Omental fat pad (tissue), 4 donors: ENCODE measurements at places on chromosomes 4 and X. TPM values are rescaled to one million over a fixed set of nuclear protein-coding genes. Genes with fewer than 3 reads are reported as not detected.

The DMP1 gene
- total RNA-seq, result not detected

The CCSER1 gene
- 11.4 TPM for total RNA-seq

The AMOT gene
- 9.3 TPM for total RNA-seq

The CWH43 gene
- not detected for total RNA-seq

The GPC4 gene
- total RNA-seq, result 6.6 TPM

The ESX1 gene
- not detected for total RNA-seq

The USP17L29 gene
- not detected for total RNA-seq

The OFD1 gene
- 15.4 TPM for total RNA-seq

The MAGEC1 gene
- total RNA-seq, result not detected

The XPNPEP2 gene
- total RNA-seq, result 2.4 TPM

The MFAP3L gene
- total RNA-seq, result 6.1 TPM

The BEX2 gene
- not detected for total RNA-seq

DNA sequence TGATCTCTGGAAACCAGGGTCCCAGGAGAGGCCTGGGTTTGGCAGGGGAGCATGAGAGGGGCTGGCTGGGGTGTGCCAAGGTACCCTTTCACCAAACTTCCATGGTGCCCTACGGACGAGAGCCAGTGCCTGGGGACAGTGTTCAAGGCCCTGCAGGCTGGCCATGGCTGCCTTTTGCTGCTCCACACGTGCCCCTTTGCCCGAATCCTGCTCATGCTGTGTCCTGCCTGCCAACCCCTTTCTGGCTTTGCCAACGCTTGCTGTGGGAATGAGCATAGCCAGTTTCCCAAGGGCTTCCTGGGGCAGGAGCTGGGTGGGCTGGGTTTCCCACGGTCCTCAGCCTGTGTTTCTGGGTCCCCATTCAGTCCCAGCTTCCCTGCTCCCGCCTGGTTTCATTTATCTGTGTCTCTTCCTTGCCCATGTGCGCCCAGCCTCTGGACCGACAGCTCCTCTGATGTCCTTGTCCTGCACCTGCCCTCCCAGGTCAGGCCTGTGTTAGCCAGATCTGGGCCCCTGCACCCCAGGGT is 17.3 kb downstream of the CPZ start:
- DNase-seq, result no peak

GRCh38 chrX:68721546-68721945 is 74.1 kb downstream of the STARD8 start:
- DNase-seq, result no peak

DNA sequence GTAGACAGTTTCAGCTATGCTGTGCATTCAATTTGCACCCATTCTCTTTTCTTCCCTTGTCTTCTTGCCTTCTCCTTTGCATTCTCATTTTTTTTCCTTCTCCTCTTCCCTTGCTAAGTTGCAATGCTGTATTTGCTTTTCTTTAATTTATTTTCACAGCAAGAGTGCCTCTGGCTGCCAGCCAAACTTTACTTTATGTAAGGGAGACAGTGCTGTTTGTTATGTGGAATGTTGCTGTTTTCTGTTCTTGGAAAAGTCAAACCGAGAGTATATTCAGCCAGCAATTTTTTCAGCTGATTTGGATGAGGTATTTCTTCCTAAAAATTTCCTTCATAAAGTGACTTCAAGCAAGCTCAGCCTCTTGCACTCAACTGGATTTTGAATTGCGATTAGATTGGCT is 1293.4 kb downstream of the ARAP2 start:
- no peak for DNase-seq

DNA sequence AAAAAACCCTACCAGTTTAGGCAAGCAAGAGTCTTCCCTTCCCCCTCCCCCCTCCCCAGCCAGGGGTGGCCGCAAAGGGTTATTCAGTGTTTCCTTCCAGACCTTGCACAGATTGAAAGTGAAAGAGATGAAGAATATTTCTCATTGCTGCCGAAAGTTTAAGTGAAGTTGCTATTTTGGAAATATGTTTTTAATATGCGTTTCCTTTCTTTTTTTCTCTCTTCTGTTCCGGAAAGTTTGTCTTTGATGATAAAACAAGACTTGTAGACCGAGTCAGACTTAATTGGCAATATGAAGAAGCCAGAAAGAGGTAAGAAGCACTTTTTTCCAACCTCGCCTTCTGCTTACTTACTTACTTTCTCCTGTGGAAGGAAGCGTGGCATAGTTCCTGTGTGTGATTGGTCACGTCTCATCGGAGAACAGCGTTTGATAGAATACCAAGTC is 58.5 kb upstream of the CLCN4 start:
- DNase-seq, result no peak

DNA sequence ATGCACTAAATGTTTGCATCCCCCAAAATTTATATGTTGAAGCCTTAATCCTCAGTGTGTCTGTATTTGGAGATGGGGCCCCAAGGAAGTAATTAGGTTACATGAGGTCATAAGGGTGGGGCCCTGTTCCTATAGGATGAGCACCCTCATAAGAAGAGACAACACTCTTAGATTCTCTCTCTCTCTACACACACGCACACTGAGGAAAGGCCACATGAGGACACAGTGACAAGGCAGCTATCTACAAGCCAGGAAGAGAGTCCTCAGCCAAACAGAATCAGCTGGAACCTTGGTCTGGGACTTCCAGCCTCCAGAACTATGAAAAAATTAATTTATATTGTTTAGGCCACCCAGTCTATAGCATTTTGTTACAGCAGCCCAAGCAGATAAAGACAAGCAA is 69.3 kb upstream of the NOCT start:
- no peak for DNase-seq

DNA sequence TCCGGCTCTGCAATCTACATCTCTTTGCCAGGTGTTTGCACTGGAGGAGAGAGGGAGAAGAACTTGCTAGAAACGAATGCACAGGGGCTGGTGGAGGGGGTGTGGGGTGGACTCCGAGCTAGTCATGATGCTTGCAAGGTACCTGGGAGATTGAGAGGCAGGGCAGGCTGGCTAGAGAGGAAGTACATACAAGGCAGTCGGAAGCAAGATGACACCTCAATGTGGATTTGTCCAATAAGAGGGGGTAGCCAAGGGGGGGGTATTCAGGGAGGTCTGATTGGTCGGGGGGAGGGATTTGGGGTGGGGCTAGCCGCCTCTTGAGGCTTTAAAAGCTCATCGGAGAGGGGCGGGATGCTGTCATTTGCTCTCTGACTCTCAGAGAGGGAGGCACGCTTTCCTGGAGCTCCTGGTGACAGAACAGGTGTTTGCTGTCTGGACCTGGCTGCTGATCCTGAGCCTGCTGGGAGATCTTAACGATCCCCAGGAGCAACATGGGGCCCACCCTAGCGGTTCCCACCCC is at the start of gene GPR50:
Gene GPR50 (plus strand): TSS at position 354 of the 520 bp plus-strand sequence. CDS start 138 bp downstream, at position 492.
- DNase-seq, result no peak

GRCh38 chr4:97238956-97239666 is 904.2 kb downstream of the STPG2 start:
- DNase-seq, result no peak

- DNase-seq, result no peak
Measured at GRCh38 chr4:138602664-138603063, 360.5 kb upstream of the SLC7A11 start.

GRCh38 chr4:94346541-94346940 is 3.9 kb upstream of the HPGDS start:
- DNase-seq, result no peak

DNA sequence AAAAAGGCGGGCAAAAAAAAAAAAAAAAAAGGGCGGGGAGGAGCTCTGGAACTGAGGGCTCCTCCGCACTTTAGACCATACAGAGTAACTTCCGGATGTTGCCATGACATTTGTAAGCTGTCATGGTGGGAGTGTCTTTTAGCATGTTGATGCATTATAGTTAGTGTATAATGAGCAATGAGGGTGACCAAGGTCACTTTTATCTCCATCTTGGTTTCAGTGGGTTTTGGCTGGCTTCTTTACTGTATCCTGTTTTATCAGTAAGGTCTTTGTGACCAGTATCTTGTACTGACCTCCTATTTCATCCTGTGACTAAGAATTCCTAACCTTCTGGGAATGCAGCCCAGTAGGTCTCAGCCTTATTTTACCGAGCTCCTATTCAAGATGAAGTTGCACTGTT is 193.4 kb downstream of the UGT8 start:
- DNase-seq, result no peak

GRCh38 chrX:103382877-103383276 is 6.5 kb downstream of the BEX3 start:
- no peak for DNase-seq

GRCh38 chrX:153547195-153547594 is 29.8 kb downstream of the ATP2B3 start:
- DNase-seq, result no peak

- no peak for DNase-seq
Measured at GRCh38 chr4:184534511-184535391, 60.4 kb upstream of the IRF2 start.

DNA sequence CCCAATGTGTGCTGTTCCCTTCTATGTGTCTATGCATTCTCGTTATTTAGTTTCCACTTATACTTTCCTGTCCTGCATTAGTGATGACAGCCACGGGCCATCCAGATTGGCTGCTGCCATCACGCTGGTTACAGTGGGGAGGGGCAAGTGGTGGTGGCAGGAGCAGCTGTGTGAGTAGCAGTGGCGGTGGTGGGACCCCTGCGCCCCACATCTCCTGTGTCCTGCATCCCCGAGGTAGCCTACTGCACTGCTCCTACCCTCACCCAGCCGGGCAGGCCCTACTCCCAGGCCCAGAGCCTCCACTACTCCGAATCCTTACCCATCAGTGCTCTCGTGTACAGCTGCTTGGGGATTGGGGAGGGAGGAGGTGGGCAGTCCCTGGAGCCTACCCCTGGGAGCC is 798.7 kb upstream of the AGA start:
- no peak for DNase-seq

DNA sequence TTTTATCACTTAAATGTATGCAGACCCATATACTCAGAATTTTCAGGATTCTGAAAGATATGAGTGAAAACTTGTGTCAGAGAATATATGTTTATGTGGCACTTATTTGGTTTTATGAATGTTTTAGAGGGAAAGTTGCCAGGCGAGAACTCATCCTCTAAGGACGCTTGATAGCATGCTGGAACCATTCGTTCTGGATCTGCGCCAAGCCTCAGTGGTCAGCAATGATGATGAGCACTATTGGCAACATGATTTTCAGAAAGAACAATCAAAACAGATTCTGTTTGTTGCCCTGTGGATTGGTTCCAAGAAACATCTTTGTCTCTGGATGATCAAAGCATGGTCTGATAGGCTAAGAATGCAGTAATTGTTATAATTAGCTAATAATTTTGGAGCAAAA is 32.1 kb upstream of the RAPGEF2 start:
- no peak for DNase-seq

GRCh38 chr4:11152684-11153083 is 276.0 kb downstream of the HS3ST1 start:
- DNase-seq, result no peak

- DNase-seq, result no peak
Measured at GRCh38 chr4:28007693-28008092, 1147.1 kb downstream of the STIM2 start.

GRCh38 chrX:17939724-17940123 is 78.6 kb upstream of the RAI2 start:
- DNase-seq, result no peak

GRCh38 chrX:110062919-110063318 is 60.0 kb downstream of the TMEM164 start:
- no peak for DNase-seq

DNA sequence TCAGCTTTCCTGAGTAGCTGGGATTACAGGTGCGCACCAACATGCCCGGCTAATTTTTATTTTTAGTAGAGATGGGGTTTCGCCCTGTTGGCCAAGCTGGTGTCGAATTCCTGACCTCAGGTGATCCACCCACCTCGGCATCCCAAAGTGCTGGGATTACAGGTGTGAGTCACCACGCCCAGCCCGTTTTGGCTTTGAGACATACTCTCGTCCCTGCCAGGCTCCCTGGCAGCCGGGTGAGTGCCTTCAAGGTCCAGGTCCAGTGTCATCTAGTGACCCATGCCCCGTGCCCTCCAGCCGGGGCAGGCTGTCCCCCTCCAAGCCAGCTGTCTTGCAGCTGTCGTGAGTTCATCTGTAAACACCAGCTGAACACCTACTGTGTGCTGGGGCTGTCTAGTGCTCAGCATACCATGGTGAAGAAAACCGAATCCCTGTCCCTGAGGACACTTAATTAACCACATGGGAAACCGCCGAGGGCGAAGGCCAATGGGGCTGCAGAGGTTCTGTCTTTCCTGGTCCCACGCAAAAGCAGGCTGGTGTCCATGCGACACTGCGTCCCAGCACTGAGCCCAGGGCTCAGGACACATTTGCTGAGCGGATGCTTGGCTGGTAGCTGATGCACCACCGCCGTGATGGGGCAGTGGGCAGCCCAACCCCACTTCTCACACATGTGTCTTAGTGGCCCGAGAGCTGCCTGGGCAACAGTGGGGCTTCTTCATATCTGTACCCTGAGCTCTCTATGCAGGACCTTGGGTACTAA is 21.9 kb downstream of the NSG1 start:
- DNase-seq, result no peak

DNA sequence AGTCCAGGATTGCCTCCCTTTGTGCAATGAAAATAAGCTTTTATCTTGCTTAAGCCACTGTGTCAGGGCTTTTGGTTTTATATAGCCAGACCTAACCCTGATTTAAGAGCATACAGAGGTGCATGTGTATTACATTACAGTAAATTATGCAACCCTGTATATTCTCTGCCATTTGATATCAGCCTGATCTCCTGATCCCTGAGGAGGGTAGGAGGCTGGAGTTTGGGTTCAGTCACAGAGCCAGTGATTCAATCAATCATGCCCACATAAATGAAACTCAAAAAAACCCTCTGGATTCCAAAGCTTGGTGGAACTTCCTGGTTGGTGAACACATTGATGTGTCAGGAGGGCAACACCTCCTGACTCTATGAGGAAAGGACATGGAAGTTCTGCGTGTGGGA is 7.3 kb upstream of the KLHL8 start:
- DNase-seq, result no peak

DNA sequence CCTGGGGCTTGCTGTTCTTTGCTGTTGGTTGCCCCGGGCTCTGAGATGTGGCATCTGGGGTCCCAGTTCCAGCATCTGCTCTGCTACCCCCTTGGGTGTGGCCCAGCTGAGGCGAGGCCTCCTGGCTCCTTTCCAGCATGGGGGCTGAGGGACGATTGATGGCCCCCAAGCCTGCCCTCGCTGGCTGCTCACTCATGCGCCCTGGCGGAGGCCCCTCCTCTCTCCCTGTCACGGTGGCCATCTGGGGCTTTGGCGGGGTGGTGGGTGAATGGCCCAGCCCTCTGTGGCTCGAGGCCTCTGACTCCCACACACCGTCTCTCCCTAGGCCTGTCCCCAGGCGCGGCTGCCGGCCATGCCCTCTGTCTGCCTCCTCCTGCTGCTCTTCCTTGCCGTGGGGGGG is 1.8 kb downstream of the PLXNA3 start:
- DNase-seq, result no peak

DNA sequence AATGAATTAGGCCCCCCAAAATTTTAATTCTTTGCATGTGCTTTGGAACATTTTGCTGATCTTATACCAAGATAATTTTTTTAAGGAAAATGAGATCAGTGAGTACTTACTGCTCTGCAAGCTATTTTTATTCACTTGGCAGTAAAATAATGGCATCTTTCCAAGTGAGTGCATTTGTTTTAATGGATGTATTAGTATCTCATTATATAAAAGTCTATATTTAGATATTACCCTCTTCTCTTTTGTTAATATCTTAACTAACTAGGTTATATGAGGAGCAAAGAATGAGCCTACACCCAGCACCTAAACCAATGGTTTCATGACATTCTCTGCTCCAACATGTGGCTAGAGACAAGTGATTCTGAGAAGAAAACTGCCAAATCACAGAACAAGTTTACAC is 21.1 kb upstream of the ARAF start:
- no peak for DNase-seq
